Left lung (tissue), 14 donors: ENCODE measurements at places on chromosomes 7 and 10. TPM values are rescaled to one million over a fixed set of nuclear protein-coding genes. Genes with fewer than 3 reads are reported as not detected.

DNA sequence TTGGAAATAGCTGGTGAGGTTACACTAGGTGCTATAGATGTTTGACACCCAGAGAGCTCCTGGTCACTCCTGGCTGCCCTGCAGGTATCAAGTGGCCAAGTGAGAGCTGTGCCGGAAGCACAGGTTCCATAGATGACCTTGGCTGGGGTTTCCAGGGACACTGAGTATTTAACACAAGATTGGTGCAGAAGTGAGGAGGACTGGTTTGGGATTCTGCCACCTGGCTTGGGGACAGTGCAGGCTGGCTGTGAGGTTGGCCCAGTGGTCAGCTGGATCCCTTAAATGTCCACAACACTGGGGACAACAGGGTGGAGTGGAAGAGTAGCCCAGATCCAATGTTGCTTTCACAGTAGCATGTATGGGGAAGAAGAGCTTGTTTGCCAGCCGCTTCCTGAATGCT, 5.3 kb upstream of the ACHE start:
- no peaks in the 10 kb centered on the region for H3K36me3 ChIP-seq
- H3K27me3 ChIP-seq: peaks cover 8% of the 10 kb centered on the region
- DNase-seq: no peak
- no peak overlapping the region for H3K4me3 ChIP-seq

DNA sequence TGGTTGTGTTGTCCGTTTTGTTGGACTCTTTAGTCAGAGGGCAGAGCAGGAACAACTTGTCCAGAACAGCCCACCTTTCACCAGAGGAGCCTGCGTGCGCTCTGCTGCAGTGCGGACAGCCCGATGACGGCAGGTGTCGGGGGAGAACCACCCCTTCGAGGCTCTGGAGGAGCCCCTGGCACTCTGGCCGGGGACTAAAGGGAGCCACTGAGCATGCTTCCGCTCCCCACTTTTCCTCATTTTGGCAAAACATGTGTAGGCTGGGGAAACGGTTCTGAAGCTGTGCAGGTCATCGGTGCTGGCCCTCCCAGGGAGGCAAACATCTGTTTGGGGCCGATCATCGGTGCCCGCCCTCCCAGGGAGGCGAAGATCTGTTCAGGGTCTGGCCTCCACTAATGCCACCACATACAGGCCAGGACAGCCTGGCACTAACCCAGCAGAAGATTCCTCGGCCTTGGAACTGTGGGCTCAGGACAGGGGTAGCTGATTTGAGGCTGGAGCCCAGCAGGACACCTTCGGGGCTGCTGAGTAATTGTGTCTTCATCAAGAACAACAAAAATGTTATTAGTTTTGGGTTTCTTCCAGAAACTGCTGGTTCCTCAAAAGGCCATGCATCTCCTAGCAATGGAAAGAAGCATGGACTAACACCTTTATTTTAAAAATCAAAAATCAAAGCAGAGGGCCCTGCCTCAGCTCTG, 124.4 kb upstream of the TCERG1L start:
- peak; percentile 43 for DNase-seq
- H3K4me1 ChIP-seq: no peaks in the 10 kb centered on the region
- H3K36me3 ChIP-seq: no peaks in the 10 kb centered on the region

DNA sequence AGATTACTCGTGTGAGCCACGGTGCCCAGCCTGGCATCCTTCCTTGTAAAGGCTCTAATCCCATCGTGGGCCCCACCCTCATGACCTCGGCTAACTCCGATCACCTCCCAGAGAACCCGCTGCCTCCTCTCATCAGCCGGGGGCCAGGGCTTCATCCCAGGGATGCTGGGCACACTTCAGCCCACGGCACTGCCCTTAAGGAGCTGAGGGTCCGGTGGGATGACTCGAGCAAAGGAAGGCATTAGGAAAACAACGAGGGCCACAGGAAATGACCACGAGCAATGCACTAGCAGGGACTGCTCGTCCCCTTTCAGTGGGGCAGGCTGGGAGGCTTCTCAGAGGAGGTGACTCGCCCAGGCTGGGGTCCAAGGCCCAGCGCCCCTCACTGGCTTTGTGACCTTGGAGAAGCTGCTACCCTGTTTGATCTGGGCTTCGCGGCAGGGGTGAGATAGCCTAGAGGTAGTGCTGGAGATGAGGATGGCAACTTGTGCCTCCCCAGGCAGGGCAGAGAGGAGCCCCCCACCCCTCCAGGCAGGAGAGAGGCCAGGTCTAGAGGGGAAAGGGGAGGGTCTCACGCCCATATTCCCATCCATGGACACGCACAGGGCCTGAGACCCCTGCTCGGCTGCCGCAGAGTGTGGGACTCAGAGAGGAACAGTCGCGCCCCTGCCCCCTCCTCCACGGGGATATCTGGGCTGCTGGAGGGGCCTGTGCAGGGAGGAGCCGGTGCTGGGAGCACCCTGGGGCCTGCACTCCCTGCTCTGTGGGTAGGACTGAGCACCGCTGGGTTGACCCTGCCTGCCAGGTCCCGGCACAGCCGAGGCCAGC, 26.8 kb downstream of the ELFN1 start:
- H3K4me1 ChIP-seq: no peaks in the 10 kb centered on the region
- peaks cover 75% of the 10 kb centered on the region for H3K27me3 ChIP-seq
- no peak overlapping the region for H3K27ac ChIP-seq
- H3K4me3 ChIP-seq: no peak overlapping the region
- H3K36me3 ChIP-seq: no peaks in the 10 kb centered on the region
- DNase-seq: no peak

GRCh38 chr10:42956045-42956444, 120.8 kb upstream of the RET start:
- peaks cover 7% of the 10 kb centered on the region for H3K4me1 ChIP-seq
- no peak overlapping the region for H3K4me3 ChIP-seq
- no peaks in the 10 kb centered on the region for H3K36me3 ChIP-seq
- no peak overlapping the region for H3K27ac ChIP-seq
- no peak for DNase-seq

DNA sequence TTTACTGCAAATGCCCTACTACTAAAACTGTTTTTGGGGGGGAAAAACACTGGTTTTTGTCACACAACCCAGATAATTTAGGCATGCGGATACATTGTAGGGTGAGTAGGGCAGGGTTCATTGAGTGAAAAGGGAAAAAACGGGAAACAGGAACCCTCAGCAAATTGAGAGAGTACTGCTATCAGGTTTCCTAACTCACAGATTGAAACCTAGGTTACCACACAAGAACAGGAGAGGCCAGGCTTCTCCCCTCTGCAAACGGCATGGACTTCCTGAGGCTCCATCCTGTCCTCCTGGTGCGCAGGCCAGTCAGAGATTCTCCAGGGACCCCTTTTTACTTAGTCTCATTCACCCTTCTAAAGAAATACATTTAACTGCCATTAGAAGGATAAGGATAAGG, 30.6 kb downstream of the AVL9 start:
- H3K27ac ChIP-seq: no peak overlapping the region
- H3K36me3 ChIP-seq: no peaks in the 10 kb centered on the region
- DNase-seq: no peak
- H3K4me3 ChIP-seq: no peak overlapping the region
- H3K4me1 ChIP-seq: no peaks in the 10 kb centered on the region

The POT1 gene
- total RNA-seq: 18.1 TPM
